IMR-90 (cell line): ENCODE measurements at places on chromosomes 2 and 18. TPM values are rescaled to one million over a fixed set of nuclear protein-coding genes. Genes with fewer than 3 reads are reported as not detected.

The AGXT gene
- not detected in 2 replicates for total RNA-seq

DNA sequence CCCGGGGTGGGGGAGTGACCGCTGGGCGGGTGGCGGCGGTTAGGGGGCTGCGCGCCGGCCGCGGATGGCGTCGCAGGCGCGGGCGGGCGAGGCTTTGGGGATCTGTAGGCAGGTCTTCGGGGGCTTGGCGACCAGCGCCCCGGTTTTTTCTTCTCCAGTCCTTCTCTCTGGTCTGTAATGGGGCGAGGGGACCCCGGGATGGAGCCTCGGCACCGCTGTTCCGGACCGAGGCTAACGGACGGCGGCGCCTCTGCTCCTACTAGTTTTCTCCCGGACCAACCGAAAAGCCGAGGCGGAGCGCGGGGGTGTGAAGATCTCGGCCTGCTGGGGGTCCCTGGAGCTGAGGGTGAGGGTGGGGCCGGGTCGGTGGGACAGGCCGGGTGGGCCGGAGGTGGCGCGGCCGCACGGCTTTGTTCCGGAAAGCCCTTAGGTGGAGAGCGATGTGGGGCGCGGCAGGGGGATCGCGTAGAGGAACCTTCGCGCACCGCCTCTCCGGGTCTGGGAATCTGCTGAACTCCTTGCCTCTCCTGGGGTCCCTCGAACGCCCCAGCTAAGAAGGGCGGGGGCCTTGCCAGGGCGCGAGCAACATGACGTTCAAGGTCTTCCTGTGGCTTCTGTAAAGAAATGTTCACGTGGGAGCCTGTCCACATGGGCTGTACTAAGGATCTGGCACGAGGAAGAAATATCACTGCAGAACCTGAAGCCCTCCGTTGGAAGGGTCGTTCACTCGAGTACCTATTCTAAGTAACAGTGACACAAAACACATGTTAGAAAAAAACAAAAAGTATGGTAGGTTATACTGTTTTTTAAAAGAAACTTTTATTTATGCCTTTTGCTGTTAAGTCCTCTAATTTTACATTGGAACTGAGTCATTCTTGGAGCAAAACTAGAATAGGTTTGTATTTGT, 861 bp downstream of the SLC39A10 start:
- DNase-seq, result peak; percentile 87

DNA sequence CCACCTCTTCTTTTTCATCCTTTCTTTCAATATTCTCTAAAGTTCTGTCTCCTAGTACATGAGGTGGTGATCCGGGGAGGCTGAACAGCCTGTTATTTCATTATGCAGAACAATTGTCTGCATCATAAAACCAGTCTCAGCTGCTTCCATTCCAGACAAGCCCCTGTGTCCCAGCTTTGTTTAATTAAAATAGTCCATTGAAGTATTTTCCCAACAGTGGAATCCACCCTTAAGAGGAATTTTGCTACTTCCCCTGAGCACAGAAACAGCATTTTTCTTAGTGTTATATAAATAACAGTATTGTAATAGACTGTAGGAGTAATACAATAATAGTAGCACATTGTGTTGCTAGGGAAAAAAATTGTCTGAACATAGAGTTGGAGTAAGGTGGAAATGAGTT, 395.4 kb upstream of the TCF4 start:
- peak; percentile 15 for DNase-seq

DNA sequence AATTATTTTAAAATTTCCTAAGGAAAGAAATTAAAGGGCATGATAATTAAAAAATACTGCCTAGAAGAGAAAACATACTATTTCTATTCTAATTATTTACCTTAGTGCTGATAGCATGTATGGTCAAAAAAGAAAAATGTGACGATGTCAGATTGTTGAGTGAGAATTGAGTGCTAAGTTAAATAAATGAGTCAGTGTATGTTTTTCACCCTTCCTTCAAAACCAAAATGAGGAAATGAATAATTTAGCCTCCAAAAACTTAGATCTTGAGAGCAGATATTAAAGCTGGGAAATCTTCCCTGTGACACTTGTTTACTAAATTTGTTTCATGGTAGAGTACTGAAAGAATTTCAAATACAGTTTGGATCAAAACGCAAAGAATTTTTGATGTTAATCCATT, 58.6 kb upstream of the NYAP2 start:
- DNase-seq, result no peak

The CD8B2 gene
- total RNA-seq, result not detected in 2 replicates

- peak; percentile 77 for DNase-seq
Measured at GRCh38 chr2:213152065-213152794, 818 bp upstream of the IKZF2 start.

The SERPINB11 gene
- 0.18 TPM in 1 of 2 replicates, not detected in the other for total RNA-seq

DNA sequence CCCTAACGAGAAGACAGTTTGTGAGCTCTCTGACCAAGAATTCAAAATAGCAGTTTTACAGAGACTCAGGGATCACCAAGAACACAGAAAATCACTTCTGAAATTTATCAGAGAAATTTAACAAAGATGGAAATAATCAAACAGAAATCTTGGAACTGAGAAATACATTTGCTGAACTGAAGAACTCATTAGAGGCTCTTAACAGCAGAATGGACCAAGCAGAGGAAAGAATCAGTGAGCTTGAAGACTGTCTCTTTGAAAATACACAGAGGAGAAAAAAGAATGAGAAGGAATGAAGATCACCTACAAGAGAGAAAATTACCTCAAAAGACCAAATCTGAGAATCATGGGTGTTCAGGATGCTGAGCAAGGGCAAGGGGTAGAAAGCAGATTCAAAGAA, 29.7 kb downstream of the ASB1 start:
- no peak for DNase-seq

- no peak for DNase-seq
Measured at GRCh38 chr2:58515827-58516573, 274.9 kb upstream of the FANCL start.
